Glomerular endothelial cell (primary cell): ENCODE measurements at places on chromosomes 11 and 22. TPM values are rescaled to one million over a fixed set of nuclear protein-coding genes. Genes with fewer than 3 reads are reported as not detected.

Gene FOLR1
- total RNA-seq: 1.2 TPM in 1 of 2 replicates, not detected in the other

Gene CSF2RB
- 3.6 and 19.8 TPM in 2 replicates for total RNA-seq

Gene OR52A1
- total RNA-seq: not detected in 2 replicates

Gene NPTXR
- total RNA-seq: 1.1 and 3.7 TPM in 2 replicates

Gene DDX25
- not detected in 2 replicates for total RNA-seq

Gene DUSP8
- 5.9 and 8.9 TPM in 2 replicates for total RNA-seq

Gene SCN4B
- total RNA-seq: 0.23 and 0.92 TPM in 2 replicates

Gene LIF
- total RNA-seq: 16.6 and 25.2 TPM in 2 replicates

Gene ABTB2
- total RNA-seq: 3.5 and 3.6 TPM in 2 replicates

Gene AMOTL1
- total RNA-seq: 57.1 and 59.3 TPM in 2 replicates

Gene KCNA4
- total RNA-seq: not detected in 2 replicates

Gene CHRM4
- 0.12 TPM in 1 of 2 replicates, not detected in the other for total RNA-seq

Gene KRTAP5-10
- not detected in 2 replicates for total RNA-seq

Gene SLC22A25
- total RNA-seq: not detected in 2 replicates

Gene KCNQ1OT1
- total RNA-seq: 0.53 and 2.2 TPM in 2 replicates

- DNase-seq: no peak
Observed at GRCh38 chr11:18706330-18707243, 8.0 kb downstream of the TMEM86A start.

GRCh38 chr11:104060004-104060794, 23.8 kb downstream of the DDI1 start:
- no peak for DNase-seq

GRCh38 chr11:121408830-121409229, 43.3 kb upstream of the SORL1 start:
- DNase-seq: no peak

DNA sequence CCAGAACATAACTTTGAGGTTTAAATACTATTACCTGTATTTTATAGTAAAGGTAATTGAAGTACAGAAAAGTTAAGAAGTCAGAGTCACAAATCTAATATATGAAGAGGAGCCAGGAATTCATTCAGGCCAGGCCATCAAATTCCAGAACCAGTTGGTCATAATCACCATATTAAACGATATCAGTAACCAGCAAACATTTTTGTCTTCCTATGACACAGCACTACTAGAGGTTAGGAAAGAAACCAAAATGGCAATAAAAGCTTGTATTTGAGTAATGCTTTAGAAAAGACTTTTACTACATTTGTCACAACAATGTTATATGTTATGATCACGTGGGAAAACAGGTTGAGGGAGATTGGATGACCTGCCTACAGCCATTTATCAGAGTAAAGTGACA, 62.2 kb downstream of the DKK3 start:
- DNase-seq: no peak

DNA sequence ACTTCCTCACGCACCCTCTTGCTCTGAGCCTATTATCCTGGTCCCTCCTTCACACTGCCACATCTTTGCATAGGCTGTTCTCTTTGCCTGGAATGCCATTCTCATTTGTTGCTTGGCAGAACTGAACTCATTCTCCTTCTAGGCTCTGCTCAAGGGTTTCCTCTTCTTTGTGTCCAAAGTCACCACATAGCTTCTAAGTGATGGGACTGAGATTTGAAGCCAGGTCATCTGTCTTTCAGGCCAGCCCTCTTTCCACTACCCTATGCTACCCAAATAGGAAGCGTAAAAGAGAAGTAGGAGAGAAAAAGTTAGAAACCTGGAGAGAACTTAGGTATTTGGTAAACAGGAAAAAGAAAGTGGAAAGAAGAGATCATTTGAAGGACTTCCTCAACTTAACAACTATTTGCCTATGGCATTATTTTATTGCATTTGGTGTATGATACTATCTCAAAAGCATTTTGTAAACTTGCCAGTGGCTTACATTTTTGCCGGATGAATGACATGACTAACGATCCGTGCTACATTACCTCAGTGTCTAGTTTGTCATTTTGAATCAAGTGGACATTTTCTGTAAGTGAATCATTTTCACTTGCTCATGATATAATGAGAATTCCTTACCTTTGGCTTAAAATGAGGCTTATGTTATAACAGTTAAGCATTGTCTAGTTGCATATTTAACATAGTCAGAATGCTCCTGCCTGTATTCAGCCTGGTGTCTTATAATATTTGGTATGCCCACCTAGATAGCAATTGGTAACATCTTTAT, 18.5 kb downstream of the NF2 start:
- peak; percentile 81 for DNase-seq

GRCh38 chr11:2898366-2899079, 12.9 kb upstream of the CDKN1C start:
- peak; percentile 77 for DNase-seq

- DNase-seq: no peak
Observed at GRCh38 chr11:64455456-64456261, 96.7 kb downstream of the RPS6KA4 start.

DNA sequence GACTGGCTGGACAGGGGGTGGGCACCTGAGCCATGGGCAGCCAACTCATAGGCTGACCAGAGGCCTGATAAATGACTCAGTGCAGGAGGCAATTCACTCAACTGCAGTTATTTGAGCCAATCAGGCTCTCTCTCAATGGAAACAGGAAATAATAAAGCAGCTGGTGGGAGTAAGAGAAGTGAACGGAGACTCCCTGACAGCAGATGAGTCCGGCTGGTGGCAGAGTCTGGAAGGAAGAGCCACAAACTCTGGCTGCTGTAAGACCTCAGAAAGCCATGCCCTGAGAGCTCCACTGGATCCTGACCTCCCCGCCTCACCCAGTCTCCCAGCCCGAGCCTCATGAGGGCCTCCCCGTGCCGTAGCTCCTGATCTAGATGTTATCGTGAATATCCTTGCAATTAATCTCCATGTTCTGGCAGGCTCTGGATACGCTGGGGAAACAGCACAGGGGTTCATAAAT, 69.8 kb downstream of the TRIM29 start:
- peak; percentile 3 for DNase-seq

DNA sequence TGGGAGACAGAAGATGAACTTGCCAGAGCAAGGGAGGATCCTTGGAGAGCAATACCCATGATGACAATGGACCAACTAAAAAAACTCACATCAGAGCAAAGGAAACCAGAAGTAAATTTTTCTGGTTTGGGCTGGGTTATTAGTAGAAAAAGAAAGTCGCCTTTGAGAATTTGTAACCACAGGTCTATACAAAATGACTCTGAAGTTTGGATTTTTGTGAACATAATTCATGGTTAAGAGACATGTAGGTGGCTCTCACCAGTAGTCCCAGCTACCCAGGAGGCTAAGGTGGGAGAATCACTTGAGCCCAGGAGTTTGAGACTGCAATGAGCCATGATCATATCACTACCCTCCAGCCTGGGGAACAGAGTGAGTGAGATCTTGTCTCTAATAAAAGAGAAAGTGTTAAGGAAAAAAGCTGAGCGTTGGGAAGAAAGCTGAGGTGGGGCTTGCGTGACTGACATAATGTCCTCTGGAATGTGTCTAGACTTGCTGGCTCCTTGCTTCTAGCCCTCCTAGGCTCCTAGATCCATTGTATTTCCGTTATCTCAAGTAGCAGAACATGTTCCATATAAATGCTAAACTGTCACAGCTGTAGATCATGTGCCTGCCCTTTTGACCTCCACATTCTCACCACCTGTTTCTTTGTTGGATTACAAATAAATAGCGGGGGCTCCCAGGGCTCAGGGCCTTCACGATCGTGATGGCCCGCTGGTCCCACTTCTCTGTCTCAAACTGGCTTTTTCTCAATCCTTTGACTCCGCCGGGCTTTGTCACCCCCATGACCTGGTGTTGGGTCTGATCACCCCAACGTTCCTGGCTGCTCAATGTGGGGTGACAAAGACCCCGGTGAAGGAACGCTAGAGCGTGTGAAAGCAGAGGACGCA, 56.2 kb upstream of the SC5D start:
- DNase-seq: no peak

DNA sequence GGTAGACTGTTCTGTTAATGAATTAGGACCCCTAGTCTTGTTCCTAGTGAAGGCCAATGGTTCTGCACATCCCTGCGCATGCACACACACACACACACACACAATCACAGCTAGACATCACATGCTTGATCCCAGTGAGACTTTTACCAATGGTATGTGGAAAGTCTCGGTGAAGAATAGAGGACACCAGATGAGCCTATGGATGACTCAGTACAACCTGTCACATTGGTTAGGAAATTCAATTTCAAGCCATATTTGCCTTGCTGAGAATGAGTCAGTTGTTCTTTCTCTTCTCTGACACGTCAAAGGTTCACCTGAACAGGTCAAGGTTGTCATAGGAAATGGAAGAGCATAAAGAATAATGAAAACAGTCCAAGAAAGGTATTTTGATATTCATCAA, 122.0 kb downstream of the SLC17A6 start:
- DNase-seq: no peak

DNA sequence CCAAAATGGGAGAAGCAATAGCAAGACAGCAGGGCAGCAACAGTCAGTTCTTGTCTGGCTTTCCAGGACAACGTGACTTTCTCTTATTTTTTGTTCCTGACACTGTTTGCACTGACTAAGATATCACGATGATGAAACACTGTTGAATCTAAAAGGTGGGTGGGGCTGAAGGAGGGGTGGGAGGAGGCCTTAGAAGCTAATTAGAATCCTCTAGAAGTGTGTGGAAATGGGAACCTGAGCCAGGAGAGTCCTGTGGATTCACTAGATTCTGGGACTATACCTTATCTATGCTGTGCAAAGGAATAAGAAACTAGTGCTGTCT, 300.3 kb downstream of the ST3GAL4 start:
- no peak for DNase-seq

- no peak for DNase-seq
Observed at GRCh38 chr11:19939415-19939929, 220.8 kb downstream of the DBX1 start.

DNA sequence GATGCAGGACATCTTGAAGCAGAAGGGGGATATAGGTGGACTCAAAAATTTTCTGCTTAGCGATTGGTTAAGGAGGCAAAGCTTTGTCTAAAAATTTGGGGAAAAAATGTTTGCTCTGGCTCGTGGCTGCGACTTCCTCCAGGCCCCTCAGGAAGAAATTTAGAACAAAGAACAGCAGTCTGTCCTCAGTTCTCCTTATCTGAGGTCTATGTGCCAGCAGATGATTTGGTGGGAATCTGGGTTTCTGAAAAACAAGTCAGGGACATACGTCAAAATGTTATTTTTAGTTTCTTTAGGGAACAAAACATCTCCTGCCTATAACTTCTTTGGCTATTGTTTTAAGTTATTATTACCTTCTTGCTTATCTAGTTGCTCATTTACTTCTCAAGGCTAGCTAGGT, 8.1 kb downstream of the OR6M1 start:
- no peak for DNase-seq

DNA sequence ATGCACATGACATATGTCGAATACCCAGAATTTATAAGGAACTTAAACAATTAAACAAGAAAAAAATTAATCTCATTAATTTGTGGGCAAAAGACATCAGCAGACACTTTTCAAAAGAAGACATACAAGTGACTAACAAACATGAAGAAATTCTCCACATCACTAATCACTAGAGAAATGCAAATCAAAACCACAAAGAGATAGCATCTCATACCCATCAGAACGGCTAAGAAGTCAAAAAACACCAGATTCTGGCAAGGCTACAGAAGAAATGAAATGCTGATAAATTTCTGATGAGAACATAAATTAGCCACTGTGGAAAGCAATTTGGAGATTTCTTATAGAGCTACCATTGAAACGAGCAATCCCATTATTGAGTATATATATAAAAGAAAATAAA, 210.6 kb upstream of the LUZP2 start:
- DNase-seq: no peak

DNA sequence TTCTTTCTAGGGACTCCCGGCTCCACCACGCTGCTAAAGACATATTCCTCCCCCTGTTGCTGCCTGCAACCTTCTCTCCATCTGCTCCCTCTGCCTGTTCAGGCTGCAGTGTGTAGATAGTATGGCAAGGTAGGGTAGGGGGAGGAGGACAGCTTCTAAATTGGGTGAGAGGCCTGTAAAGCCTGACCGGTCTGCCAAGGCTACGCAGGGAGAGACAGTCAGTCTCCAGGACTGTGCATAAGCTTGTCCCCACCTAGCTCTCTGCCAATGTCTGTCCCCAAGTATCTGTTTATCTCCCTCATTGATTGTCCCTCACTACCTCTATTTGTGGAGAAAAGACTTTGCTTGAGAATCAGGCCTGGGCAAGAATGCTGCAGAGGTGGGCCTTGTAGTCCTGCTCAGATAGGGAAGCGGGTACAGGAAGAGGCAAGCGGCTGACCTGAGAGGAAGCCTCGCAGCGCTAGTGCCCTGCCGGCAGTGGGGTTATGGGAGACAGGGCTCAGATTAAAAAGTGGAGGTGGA, 871 bp upstream of the SEZ6L start:
- DNase-seq: no peak

GRCh38 chr11:119190531-119190930, 5.3 kb downstream of the NHERF4 start:
- DNase-seq: no peak

DNA sequence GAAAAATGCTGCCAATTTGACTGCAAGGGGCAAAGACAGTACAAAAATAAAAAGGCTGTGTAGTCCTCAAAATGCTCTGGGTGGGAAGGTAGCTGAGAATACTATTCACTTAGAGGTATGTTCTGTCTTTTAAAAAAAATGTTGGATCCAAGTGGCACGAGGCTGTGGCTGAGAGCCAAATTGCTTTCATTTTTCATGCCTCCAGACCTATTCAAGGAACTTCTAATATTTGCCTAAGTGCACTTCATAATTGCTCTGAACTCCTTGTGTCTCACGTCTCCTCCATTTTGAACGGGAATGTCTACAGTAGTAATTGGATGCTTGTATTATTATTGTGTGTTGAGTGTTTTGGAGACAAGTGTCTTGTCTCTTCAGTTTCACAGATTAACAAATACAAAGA, 19.1 kb upstream of the SLC22A25 start:
- DNase-seq: no peak

DNA sequence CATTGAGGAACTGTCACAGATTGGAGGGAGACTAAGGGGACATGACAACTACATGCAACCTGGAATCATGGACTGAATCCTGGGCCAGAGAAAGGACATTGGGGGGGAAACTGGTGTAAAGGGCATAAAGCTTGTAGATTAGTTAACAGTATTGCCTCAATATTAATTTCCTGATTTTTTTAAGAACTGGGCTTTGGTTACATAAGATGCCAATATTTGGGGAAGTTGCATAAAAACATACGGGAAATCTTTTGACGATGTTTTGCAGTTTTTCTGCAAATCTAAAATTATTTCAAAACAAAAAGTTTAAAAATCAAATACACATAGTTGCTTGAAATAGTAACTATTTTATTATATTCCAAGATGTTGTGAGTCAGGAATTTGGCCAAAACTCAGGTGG, 2.9 kb upstream of the FOLR3 start:
- DNase-seq: no peak
